ENCODE measurements at places on chromosomes 2 and 18.

GRCh38 chr2:237418300-237418699 lies 4.3 kb upstream of the COL6A3 start:
- no peak for DNase-seq

- no peak for DNase-seq
These were observed 145.4 kb upstream of the ETAA1 start for GRCh38 chr2:67251741-67252140.

DNA sequence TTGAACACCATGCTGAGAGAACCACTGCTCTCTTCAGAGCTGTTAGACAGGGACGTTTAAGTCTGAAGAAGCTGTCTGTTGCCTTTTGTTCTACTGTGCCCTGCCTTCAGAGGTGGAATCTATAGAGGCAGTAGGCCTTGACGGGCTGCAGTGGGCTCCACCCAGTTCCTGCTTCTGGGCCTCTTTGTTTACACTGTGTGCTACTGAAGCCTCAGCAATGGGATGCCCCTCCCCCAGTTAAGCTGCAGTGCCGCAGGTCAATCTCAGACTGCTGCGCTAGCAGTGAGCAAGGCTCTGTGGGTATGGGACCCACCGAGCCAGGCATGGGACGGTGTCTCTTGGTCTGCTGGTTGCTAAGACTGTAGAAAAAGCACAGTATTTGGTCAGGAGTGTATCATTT lies 162.3 kb upstream of the NXPH2 start:
- DNase-seq: no peak

DNA sequence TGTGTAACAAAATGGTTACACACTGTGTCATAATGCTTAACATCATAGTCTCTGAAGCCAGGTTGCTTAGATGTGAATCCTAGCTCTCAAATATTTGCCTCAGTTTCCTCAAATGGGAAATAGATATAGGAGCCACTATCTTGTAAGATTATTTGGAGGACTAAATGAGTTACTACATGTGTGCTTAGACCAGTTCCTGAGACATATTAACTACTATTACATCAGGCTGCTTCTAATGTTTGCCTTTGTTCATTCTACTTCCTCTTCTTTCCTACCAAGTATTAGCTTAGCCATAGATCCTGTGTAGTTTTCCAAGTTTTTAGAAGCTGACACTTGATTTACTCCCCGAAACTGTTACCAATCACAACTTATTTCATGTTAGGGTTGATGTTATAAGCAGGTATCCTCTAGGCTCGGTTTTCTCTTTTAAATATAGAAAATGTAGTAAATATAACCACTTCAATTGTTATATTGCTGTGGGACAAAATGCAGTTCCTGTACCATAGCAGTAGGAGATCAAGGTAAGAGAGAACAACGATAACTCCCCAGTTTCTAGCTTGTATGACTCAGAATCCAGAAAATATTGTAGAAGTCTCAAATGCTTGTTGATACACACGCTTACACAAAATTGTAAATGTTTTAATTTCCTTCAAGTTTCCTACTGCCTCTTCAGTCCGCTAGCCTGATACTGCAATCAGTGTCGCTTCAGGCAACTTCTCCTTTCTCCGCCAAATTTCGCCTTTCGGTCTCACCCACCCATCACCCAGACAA lies 751 bp upstream of the DNAJC10 start:
- no peak for DNase-seq

DNA sequence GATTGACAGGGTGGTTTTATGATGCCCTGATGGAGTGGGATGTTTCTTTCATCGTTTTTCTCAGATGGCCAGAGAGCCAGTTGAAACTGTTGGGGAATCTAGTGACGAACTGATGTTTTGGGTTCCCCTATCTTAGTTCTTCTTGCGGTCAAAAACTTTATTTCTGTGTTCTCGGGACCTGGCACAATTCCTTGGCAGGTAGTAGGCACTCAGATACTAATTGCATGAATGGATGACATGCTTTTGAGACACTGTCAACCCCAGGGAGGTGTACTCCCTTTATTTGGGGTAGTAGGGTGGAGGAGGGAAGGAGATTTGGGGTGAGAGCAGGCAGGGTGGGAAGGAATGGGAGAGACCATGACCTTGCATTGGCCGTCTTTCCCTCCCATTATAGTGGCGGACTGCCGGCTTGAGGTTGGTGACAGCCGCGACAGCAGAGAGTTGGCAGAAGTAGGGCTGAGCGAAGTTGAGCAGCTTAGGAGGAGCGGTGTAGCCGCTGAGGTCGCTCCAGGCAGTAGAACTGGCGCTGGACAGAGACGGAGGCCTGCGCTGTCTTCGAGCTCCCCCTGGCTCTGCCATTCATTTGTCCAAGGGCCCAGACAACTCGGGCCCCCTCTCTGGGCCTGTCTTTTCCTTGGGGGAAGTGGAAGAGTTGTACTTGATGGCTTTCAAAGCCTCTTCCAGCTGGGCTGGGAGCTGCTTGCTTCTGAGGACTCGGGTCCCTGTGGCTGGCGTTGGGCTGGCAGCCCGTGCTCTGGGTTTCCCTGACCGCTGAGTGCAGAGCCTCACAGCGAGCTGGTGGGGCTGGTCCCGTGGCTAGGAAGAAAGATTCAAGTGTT lies 2.6 kb downstream of the TET3 start:
- DNase-seq: peak; percentile 39

- DNase-seq: no peak
These were observed 50.9 kb upstream of the RGPD4 start for GRCh38 chr2:107775791-107776190.

GRCh38 chr2:67955748-67956603 lies 106.8 kb downstream of the C1D start:
- no peak for DNase-seq

- no peak for DNase-seq
These were observed 145.8 kb upstream of the ACAA2 start for GRCh38 chr18:49959176-49959575.

GRCh38 chr2:147531269-147531668 lies 313.6 kb upstream of the ACVR2A start:
- no peak for DNase-seq

DNA sequence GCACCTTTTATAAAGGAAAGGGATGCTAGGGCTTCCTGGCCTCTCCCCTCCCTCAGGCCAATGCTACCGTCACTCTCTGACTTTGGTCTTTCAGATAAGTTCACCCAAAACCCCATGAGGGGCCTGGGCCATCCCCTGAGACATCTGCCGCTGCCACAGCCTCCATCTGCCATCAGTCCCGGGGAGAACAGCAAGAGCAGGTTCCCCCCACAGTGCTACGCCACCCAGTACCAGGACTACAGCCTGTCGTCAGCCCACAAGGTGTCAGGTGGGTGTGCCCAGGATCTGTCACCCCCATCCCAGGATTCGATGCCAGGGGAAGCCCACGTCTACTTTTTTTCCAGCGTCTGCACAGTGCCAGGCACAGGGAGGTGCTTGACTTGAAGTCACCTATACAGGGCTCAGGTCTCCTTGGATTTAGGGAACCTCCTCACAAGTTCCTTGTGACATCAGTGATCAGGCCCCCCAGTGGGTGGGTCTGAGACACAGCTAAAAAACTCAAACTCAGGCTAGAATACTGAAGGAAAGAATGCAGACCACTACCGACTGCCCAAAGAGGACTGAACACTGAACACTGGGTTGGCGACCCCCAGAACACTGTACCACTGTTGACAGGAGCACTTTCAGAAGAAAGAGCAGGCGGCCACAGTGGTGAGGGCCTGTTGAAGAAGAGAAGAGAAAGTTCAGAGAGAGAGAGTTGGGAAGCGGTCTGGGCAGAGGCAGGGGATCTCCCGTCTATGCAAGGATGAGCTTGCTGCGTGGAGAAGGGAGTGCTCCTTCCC lies 85.3 kb downstream of the EPAS1 start:
- DNase-seq: no peak

DNA sequence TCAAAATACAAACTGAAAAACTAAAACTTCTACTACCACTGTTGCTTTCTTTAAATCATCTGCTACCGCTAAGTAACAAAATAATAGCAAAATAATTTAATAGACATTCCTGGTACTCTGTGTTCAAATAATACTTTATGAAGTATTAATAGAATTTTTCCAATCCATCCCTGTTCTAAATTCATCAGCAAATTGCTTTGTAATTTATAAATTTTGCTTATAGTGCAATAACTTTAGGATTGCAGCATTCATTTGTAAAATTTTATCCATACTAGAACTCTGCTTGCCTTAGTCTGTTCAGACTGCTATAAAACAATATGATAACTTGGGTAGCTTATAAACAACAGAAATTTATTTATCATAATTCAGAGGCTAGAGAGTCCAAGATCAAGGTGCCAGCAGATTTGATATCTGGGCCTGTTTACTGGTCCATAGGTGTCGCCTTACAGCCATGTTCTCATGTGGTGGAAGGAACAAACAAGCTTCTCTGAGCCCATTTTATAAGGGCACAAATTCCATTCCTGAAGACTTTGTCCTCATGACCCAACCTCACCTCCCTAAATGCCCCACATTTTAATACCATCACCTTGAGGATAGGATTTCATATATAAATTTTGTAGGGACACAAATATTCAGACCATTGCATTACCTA lies 415.1 kb upstream of the MAP2 start:
- DNase-seq: no peak

- DNase-seq: no peak
These were observed 15.4 kb upstream of the OTOS start for GRCh38 chr2:240155745-240156390.

- peak; percentile 7 for DNase-seq
These were observed 126.6 kb downstream of the LRATD1 start for GRCh38 chr2:14759082-14759481.

DNA sequence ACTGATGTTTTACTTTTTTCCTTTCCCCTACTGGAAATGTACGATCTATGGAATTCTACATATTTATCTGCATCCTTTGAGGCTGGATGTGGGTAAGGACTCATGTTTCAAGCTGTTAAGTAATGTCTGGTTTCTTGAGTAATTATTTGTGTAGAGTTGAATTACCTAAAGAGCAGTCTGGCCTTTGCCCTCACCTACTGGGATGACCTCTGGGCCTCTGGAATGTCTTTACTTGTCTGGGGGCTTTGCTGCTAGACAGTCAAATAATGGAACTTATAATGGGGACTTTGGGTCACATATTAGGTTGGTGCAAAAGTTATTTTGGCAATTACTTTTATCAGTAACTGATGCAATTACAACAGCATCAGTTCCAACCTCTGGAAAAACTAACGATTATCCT lies 244.7 kb downstream of the CCDC178 start:
- no peak for DNase-seq

- peak; percentile 6 for DNase-seq
These were observed 113.8 kb downstream of the SH3RF3 start for GRCh38 chr2:109242654-109243331.

GRCh38 chr2:10541081-10541480 lies 93.0 kb upstream of the ODC1 start:
- no peak for DNase-seq

GRCh38 chr18:53534203-53534602 lies 690.3 kb downstream of the MBD2 start:
- no peak for DNase-seq

DNA sequence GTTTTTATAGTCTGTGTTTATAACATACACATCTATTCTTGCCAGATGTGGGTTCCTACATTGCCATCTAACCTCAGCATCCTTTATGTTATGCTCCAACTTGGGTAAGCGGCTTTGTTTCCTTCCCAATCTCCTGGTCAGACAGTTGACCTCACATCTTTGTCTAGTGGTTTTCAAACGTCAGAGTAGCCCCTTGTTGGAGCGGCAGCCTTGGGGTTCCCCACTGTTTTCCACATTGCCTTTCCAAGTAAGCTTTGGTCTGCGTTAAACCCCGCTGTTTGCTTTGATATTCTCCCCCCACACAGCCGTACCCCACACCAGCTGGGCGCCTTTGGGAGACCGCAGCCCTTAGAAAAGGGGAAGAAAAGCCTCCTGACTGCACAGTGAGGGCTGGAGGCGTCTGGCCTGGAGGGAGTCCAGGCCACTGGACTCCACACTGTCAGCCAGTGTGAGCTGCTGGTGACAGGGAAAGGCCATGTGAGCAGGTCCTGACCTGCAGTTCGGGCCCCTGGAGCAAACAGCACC lies 83.3 kb downstream of the MALT1 start:
- DNase-seq: no peak

- DNase-seq: no peak
These were observed 37.7 kb downstream of the SESTD1 start for GRCh38 chr2:179226961-179227259.

- DNase-seq: no peak
These were observed 232.6 kb upstream of the PXDN start for GRCh38 chr2:1976728-1977416.

DNA sequence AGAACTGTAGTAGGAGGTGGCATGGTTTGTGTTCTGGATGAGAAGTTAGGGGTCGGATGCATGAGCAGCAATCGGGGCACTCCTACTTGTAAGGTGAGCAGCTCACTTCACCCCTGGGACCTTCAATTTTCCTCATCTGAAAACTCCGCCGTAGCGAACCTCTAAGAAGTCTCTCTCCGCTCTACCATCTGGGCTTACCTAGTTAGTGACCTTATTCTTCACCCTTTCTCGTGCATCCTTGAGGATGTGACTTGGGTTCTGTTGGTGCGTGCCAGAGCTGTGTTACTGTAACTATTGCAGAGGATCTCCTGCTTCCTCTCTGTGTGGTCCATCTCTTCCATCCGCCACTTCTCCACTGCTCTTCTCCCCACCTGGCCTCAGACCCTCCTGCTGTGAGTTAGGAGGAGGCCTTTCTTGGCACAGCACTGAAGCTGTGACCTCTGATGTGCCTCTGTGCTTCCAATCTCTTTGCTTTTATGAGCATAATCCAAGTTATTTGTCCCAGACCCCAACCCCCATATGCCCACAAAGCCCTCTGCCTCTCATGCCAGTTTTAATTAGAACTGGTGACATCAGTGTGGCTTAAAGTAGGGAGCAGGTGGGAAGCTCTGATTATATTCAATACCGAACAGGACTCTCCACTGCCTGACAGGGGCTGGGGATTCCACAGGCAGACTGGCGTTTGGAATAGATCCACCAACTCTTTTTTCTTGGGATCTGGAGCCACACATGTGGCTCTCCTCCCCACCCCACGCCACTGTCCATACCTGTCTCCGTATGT lies 178.4 kb downstream of the BCL2 start:
- no peak for DNase-seq

DNA sequence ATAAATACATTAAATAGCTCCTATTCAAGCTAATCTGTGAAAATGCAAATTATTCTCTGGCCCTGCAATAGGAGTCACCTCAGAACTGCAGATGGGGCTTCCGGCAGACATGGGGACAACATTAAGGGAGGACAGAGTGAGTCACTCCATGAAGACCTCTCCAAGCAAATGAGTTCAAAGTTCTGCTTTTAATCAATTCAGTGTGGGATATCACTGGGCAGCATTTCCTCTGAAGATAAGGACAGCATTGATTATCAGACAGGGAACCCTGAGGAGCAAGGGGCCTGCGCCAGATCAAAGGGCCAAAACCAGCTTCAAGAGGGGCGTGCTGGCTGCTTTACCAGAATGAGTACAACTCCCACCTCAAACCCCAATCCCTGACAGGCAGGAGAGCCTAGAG lies 356.9 kb upstream of the KLHL29 start:
- DNase-seq: no peak

GRCh38 chr2:131493199-131493968 lies 1.2 kb upstream of the MZT2A start:
- DNase-seq: no peak
